Activated naive CD8-positive, alpha-beta T cell treated with anti-CD3 and anti-CD28 coated beads, Interleukin-2, amount 10 ng/mL, durations not matched to agents 7 days and 5 days (primary cell): ENCODE measurements at places on chromosomes 7 and 10. TPM values are rescaled to one million over a fixed set of nuclear protein-coding genes. Genes with fewer than 3 reads are reported as not detected.

- no peak overlapping the region for H3K4me3 ChIP-seq
- no peak for DNase-seq
- no peak overlapping the region for H3K27ac ChIP-seq
These were observed 18.3 kb upstream of the PODXL start for GRCh38 chr7:131574741-131575140.

GRCh38 chr7:105799677-105800076 lies 76.7 kb downstream of the ATXN7L1 start:
- no peak overlapping the region for H3K4me3 ChIP-seq
- no peak for DNase-seq
- H3K27me3 ChIP-seq = no peaks in the 10 kb centered on the region
- H3K4me1 ChIP-seq = peaks cover 11% of the 10 kb centered on the region
- no peaks in the 10 kb centered on the region for H3K36me3 ChIP-seq

DNA sequence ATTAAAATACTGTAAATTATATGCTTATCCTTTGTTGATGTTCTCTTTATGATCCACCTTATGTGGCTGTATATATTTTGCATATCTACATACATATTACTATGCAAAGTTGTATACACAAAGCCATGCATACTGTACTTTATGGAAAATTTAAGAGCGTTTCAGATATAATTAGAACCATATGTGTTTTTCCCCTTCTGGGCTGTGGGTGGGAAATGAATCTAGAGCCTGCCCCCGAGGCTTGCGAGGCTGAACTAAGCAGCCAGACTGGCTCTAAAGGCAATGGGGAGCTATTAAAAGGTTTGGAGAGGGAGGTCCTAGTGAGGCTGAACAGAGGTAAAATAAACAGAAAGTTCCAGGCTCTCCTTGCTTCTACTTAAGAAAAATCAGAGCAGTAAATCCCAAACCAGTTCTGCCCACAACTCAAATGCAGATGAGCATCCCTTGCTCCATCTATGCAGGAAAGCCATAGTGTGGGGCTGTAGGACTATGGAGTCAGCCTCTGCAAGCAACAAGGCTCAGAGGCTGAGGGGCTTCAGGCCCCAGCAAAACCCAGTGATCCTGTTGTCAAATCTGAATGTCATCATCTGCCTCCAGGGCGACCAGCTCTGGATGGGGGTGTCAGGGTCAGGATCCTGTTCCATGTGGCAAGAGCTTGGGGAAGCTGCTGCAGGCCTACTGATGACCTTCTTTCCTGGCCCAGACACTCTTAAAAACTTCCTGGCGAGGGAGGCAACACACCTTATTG lies 14.1 kb upstream of the DDIT4 start:
- no peaks in the 10 kb centered on the region for H3K27me3 ChIP-seq
- peak; percentile 50 for DNase-seq
- peak overlapping the region; percentile 80 for H3K4me3 ChIP-seq
- H3K4me1 ChIP-seq = peaks cover 62% of the 10 kb centered on the region

DNA sequence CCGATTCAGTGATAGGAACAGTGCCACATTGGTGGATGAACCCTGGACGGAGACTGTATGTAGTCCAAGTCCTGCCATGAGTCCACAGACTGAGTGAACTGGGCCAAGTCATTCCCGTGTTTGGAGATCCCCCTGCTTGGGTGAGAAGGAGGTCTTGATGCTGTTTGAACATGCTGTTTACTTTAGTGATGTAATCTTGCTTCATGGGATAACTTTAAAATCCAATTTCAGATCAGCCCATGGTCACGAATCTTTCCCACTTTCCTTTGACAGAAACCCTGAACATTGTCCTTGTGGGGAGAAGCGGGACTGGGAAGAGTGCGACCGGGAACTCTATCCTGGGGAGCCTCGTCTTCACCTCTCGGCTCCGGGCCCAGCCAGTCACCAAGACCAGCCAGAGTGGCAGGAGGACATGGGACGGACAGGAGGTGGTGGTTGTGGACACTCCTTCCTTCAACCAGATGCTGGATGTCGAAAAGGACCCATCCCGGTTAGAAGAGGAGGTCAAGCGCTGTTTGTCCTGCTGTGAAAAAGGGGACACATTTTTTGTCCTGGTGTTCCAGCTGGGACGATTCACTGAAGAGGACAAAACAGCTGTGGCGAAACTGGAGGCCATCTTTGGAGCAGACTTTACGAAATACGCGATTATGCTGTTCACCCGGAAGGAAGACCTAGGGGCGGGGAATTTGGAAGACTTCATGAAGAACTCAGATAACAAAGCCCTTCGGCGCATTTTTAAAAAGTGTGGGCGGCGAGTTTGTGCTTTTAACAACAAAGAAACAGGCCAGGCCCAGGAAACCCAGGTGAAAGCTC lies 26.6 kb downstream of the GIMAP8 start:
- peaks cover 67% of the 10 kb centered on the region for H3K36me3 ChIP-seq
- H3K4me1 ChIP-seq = peaks cover 55% of the 10 kb centered on the region
- no peak overlapping the region for H3K4me3 ChIP-seq
- H3K27me3 ChIP-seq = no peaks in the 10 kb centered on the region

The CRTAC1 gene
- total RNA-seq = not detected

The RNF32 gene
- total RNA-seq = 2.2 TPM

DNA sequence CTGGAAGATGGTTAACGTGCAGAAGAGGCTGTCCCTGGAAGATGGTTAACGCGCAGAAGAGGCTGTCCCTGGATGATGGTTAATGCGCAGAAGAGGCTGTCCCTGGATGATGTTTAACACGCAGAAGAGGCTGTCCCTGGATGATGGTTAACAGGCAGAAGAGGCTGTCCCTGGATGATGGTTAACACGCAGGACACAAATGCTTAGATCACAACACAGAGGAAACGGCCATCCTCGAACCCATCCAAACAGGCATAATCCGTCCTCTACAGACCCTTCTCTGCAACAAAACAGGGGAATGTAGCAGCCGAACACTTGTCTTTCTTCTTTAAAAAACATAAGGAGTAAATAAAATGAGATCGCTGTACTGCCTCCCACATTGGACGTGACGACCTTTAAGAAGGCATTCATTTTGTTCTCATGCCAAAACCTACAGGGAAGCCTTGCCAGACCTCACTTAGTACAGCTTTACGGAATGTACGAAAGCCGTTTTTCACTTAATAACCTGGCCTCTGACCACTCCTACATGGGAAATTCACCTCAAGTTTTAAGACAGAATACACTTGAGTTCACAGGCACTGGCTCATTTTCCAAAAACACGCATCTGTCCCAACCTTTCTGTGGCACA lies 245.2 kb downstream of the ZMYND11 start:
- peaks cover 3% of the 10 kb centered on the region for H3K27me3 ChIP-seq
- no peak for DNase-seq
- H3K36me3 ChIP-seq = peaks cover 6% of the 10 kb centered on the region
- H3K4me3 ChIP-seq = no peak overlapping the region

The SGCE gene
- total RNA-seq = 0.97 TPM

- H3K27ac ChIP-seq = no peak overlapping the region
- H3K27me3 ChIP-seq = peaks cover 8% of the 10 kb centered on the region
- H3K4me3 ChIP-seq = no peak overlapping the region
- DNase-seq = no peak
- H3K36me3 ChIP-seq = no peaks in the 10 kb centered on the region
- H3K4me1 ChIP-seq = no peaks in the 10 kb centered on the region
These were observed 7.8 kb downstream of the GARIN1A start for GRCh38 chr7:128679920-128680319.

DNA sequence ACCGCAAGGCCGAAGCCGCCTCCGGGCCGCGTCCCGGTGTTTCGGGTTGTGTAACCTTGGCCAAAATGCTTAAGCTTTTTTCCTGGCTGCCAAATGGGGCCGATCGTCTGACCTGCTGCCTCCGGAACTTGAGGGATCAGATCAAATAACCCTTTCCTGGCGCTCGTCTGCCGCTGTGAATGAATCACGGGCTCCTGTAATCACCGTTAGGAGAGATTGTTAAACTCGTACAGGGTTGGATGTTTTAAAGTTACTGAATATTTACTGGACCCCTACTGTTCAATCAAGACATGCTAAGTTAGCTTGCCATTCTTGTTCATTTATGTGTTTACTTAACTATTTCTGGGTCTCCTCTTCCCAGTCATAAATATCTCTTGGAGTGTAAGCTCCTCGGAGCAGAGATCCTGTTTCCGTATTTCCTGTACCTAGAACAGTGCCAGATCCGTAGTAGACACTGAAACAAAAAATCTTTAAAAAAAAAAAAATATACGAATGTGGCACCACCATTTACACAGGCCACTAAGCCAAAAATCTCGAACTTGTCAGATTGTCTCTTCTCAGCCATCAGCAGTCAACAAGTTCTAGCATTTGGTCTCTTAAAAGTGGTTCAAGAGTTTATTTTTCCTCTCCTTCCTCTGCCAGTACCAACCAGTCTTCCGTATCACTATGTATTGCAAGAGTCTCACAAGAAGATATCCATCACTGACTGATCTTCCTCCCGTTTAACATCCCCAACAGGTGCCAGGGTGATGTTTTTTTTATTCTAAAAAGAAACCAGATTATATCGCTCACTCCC lies 650 bp upstream of the TM9SF3 start:
- H3K27ac ChIP-seq = no peak overlapping the region
- no peaks in the 10 kb centered on the region for H3K27me3 ChIP-seq
- no peak for DNase-seq
- no peak overlapping the region for H3K4me3 ChIP-seq

DNA sequence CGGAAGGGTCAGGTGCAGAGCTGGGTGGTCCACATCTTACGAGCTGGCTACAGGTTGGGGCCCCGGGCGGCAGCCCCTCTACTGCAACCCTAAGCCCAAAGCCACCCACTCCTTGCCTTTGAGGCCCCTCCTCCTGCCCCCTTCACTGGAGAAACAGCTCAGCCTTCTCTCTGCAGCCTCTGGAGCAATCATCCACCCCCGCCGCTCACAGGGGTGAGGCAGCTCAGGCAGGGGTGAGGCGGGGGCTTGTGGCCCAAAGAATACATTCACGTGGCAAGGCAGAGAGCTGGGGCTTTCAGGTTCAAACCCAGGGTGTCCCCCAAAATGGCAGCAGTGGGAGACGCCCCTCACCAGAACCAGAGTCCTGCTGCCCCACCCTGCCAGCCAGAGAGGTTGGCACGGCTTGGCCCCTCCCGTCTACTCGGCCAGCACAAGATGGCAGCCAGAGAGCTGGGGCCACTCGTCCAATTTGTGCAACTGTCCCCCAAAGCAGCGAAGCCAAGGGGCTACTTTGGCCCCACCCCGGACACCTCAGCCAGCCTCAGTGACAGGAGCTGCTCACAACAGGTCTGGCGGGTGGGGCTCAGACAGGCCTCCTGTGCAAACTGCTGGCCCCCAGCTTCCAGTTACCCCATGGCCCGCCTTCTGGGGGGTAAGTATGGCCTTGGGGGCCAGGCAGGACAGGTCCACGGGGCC lies 7.2 kb downstream of the GNB2 start:
- no peak overlapping the region for H3K27ac ChIP-seq
- peaks cover 18% of the 10 kb centered on the region for H3K36me3 ChIP-seq
- no peak overlapping the region for H3K4me3 ChIP-seq
- peak; percentile 39 for DNase-seq
